ENCODE measurements at places on chromosomes 13 and 19.

DNA sequence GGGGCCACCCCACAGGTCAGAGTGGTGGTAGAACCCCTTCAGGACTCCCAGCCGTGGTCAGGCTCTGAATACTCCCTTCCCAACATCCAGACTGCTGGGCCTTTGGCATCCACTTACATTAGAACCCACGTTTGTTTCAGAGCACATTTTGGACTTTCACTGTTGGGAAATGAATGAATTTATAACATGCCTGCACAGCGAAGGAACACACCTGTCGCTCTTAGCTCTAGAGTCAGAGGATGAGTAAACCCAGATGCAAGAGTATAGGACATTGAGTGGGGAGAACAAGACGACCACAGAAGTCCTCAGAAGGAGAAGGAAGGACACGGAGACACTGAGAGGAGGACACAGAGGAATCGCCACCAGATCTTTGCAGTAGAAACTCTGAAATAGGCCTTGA lies 30.9 kb downstream of the SHISA2 start:
- DNase-seq = no peak

DNA sequence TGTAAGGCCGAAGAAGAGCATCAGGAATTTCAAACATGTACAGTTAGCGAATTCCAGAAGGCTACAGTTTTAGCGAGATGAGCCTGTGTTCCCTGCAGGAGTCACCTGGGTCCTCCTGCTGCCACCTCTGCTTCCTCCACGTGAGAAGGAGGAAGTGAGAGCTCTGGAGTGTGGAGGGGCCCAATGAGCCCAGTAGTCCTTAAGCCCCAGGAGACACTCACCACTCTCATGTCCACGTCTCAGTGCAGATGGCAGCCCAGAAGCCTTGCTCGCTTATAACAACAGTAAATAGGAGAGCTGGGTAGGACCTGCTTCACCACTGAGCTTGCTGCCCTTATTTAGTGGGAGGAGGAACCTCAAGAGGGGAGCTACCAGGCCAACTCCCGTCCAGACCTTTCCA lies 44.3 kb downstream of the SERP2 start:
- no peak for DNase-seq

DNA sequence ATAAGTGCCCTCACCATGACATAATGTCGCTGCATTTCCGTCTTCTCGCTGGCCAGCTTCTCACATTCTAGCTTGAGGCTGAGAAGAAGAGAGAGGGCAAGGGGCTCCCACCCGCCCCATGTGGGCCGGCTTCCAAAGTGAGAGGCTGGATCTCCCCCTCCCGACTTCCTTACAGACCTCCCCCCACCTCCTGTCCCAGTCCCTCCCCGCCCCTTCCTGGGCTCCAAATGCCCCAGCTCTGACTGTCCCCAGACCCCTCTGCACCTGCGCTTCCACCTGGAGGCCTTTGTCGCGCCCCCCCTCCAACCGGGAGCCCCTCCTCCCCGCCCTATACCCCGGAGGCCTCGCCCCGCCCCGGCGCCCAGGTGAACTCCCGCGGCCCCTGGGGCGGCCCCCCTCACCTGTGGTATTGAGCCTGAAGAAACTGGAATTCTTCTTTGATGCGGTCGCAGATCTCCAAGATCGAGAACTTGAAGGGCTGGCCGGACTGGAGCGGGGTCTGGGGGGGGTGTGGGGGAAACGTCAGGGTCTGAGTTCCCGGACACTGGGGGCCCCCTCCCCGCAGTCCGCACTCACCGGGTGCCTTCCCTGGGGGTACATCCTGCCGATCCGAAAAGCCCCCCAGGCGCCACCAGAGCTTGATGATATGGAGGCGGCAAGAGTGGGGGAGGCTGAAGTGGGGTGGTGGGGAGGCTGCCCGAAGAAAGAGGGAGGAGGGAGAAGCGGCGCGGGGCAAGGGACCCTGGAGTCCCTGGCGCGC lies 595 bp downstream of the TLE2 start:
- DNase-seq = no peak

GRCh38 chr13:106568299-106569003 lies 514 bp upstream of the ARGLU1 start:
- DNase-seq = no peak

DNA sequence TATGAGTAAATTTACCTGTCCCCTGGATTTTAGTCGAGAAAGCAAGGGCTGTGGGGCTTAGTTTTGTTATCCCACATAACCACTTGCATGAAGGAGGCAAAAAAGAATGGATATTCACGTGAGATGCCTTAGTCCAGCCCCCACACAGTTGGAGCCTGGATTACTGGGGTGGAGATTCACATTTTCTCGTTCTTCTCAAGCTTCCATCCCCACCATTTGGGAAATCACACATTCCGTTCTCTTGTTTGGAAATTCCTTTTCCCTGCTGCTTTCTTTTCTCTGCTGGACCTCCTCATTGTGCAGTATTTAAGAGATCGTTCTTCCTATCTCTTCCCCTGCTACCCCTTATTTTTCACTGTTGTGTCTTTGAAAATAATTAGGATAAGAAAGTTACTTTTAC lies 45.1 kb upstream of the FARP1 start:
- no peak for DNase-seq

DNA sequence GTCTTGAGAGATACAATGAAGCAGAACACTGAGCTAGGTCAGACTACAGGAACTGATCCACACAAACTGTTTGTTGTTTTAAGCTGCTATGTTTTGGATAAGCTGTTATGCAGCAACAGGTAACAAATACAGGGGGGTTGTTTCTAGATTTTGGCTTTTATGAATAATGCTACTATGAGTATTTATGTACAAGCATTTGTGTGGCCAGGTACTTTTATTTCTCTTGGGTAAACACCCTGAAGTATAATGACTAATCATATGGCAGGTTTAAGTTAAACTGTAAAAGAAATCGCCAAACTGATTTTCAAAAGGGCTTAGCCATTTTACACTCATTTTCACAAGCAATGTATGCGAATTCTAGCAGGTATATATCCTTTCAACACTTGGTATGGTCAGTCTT lies 166.0 kb downstream of the DNAJC3 start:
- no peak for DNase-seq

DNA sequence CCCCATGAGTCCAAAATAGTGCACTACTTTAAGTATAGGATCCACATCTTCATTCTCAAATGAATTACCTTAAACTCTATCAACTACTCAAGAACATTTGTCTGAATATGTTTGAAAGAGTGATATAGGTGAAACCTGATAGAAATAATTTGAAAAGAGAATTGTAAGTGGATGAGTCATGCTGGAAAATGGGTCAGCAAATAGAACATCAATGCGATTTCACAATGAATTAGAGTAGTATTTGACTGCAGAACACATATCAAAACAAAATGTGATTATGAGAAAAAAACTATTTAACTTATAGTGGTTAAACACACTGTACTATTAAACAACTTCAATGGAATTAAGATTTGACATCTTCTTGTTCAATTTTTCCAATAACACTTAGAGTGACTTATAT lies 300.6 kb upstream of the KLHL1 start:
- DNase-seq = no peak

DNA sequence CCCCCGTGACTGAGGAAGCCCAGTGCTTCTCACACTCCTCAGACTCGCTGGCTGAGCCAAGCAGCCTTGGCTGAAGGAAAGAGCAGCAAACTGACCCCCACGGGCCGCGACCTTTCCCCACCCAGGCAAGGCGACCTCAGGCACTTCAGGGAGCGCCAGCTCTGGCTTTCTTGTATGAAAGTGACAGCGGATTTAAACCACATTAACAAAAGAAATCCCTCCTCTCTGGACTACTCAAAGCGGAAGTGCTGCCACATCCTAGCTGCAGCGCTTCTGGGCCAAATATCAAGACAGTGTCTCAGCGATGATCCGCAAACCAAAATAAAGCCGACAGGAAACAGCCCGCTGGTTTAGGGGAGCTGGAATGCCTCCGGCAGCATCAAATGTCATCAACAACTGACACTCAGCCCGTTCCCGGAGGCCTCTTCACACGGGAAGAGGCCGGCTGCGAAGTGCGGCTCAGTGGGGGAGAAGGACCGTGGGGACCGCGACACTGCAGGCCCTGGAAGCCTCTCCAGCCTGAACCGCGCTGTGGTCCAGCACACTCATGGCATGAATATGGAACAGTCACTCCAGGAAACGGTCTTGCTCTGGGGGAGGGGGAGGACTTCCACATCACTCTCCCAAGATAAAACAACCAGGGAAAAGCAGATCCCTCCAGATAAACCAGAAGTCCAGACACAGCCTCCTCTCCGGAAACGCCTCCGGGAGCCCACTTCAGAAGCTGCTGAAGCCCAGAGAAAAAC lies 1.4 kb downstream of the RASA3 start:
- no peak for DNase-seq

GRCh38 chr13:43915451-43915850 lies 35.7 kb downstream of the LACC1 start:
- DNase-seq = no peak

- DNase-seq = no peak
Observed at GRCh38 chr19:18290302-18291018, 9.0 kb upstream of the JUND start.

DNA sequence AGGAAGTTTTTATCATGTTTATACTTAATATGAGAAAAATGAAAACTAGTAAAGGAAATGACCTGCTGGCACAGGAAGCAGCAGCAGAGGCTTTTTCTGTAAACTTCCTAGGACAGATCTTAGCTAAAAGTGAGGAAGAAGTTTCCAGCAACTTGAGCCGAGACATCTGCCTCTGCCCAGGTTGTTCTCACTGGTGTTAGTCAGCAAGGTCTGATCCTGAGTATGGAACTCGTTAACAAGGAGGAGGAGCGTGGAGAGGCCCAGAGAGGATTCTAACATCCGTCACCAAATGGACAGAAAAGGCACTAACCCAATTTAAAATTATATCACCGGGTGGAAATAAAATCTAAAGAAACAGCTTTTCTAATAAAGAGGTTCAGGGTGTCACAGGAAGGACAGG lies 43.6 kb downstream of the PHF11 start:
- DNase-seq = no peak

GRCh38 chr13:71712988-71713653 lies 153.9 kb downstream of the DACH1 start:
- peak; percentile 43 for DNase-seq

GRCh38 chr19:18385675-18386542 lies at the start of gene GDF15:
Gene GDF15, plus strand, starts transcription at chr19:18386158. Its CDS starts 32 bp downstream, at chr19:18386190.
- DNase-seq = no peak

GRCh38 chr19:8578642-8579265 lies 1.5 kb upstream of the MYO1F start:
- DNase-seq = no peak

DNA sequence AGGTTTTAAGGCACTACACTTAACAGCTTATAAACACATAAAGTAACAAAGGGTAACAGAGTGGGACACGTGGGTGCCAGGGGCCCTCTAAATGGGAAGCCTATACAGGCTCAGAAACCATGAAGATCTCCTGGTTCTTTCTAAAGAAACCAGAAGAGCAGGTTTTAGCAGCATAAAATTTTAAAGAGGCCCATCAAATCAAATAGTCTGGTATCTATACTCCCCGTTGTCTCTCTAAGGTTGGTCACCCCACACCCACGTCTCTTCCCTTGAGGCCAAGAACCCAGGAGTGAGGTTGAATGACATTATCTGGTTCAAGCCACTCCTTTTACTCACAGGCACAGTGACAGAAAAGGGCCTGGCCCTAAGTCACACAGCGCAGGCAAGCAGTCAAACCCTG lies 4.6 kb upstream of the DYRK1B start:
- DNase-seq = no peak

- peak; percentile 93 for DNase-seq
Observed at GRCh38 chr19:46296722-46297461, at the start of gene HIF3A. Gene HIF3A, plus strand, starts transcription at chr19:46297042. Its CDS starts 35 bp downstream, at chr19:46297077.

DNA sequence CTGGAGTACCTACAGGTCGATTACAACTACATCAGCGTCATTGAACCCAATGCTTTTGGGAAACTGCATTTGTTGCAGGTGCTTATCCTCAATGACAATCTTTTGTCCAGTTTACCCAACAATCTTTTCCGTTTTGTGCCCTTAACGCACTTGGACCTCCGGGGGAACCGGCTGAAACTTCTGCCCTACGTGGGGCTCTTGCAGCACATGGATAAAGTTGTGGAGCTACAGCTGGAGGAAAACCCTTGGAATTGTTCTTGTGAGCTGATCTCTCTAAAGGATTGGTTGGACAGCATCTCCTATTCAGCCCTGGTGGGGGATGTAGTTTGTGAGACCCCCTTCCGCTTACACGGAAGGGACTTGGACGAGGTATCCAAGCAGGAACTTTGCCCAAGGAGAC lies 4.7 kb downstream of the SLITRK5 start:
- DNase-seq = no peak

GRCh38 chr13:105908586-105908985 lies 626.9 kb downstream of the EFNB2 start:
- no peak for DNase-seq

GRCh38 chr19:46384396-46384795 lies 29.0 kb downstream of the CCDC8 start:
- no peak for DNase-seq

DNA sequence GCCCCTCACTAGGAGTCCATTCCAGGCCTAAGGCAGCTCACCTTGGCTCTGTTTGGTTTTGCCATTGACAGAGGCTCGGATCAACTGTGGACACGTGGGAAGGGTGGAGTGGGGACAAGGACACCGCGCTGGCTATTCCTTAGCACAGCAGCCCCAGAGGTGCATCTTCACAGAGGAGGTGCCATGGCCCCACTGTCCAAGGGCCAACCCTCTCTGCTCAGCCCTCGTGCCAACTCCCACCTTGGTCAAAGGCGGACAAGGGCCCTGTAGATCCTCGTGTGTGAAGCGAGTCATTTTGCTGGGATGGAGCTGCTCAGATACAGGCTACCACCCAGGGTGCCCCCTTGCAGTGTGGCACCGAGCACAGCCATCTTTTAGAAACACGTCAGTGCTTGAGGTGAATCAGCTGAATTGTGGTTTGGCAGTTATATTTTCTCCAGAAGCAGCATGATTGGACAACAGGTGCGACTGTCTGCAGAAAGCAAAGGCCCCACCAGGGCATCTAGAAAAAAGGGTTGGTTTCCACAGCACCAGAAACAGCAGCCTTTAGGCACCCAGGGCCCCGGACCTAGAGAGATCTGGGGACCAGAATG lies 192.1 kb upstream of the GPR12 start:
- DNase-seq = no peak

DNA sequence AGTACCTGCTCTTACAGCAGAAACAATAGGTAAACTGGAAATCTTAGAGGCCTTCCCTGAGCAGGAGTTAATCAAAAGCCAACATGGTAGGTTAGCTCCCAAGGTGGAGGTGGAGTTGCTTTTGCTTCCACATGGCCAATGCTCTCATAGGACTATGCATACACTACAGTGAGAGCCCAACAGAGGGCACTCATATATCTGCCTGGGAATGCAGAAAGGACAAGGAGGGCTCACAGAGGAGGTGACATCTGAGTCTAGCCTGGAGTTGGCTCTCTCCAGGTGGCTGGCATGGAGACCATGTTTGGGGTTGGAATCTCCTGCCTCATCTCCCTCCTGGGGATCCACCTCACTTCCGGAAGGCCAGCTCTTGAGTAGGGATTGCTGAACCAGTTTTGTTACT lies 34.6 kb downstream of the ATP8A2 start:
- DNase-seq = no peak

DNA sequence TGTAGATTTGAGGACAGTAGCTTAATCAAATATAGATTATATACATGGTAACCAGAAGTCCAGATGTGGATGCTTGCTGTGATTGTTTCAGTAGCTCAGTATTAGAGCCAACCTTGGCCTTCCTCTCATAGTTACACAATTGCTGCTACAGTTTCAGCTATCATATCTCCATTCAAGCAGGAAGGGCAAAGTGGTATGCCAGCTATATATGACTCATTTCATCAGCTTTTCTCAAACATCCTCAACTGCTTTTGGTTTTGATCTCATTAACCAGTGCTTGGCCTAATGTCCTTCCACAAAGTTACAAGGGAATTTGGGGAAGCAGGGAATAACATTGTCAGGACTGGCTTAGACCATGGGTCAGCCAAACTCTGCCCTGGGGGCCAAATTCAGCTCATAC lies 73.0 kb upstream of the MAB21L1 start:
- no peak for DNase-seq
